ENCODE measurements at places on chromosomes 6 and 20. TPM values are rescaled to one million over a fixed set of nuclear protein-coding genes. Genes with fewer than 3 reads are reported as not detected.

DNA sequence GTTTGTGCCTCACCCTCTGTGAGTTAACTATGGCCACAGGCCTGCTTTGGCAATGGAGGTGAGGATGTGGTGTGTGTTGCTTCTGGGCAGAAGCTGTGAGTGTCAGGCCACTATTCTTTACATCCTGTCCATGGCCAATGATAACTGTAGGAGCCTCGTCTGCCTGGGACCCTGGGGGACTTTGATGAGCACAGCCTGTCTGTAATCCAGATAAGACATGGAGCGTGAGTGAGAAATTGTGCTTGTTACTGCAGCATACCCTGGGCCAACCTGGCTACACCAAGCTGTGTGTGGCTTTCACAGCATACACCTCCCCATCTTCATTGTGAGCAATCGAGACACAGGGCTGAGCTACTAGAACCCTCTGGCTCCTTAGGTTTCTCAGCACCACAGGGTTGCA, 150.4 kb downstream of the MYLK4 start:
- DNase-seq: no peak

DNA sequence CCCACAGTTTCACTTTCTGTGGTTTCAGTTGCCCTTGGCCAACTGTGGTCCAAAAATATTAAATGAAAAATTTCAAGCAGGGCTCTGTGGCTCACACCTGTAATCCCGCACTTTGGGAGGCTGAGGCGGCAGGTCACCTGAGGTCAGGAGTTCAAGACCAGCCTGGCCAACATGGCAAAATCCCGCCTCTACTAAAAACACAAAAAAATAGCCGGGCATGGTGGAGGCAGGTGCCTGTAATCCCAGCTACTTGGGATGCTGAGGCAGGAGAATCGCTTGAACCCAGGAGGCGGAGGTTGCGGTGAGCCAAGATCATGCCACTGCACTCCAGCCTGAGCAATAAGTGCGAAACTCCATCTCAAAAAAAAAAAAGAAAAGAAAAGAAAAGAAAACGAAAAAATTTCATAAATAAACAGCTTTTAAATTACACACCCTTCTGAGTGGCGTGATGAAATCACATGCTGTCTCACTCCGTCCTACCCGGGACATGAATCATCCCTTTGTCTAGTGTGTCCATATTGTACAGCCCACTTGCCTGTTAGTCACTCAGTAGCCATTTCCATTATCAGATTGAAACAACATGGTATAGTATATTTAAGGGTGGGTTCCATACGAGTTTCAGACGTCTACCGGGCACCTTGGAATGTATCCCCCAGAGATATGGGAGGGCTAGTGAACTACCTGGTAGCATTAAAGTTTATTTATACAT, 11.7 kb downstream of the PTPRK start:
- DNase-seq: no peak

DNA sequence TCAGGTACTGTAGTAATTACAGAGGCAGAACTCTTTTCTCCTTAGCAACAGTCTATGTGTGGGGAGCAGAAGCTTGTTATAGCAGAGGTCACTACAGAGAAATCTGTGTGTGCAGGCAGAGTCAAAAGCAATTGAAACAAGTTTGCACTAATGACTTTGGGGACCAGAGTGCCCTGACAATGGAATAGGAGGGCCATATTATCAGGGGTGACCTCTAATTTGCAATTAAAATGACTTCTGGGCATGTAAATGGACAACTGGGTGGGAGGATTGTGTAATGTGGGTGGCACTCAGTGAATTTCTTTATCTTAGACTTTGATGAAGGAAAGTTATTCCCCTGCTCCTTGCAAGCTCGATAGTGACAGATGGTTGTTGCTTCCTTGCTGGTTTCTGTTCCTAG, 127.2 kb downstream of the PLCB4 start:
- no peak for DNase-seq

The CYP24A1 gene
- 2.9 TPM for polyA plus RNA-seq

The OPRM1 gene
- polyA plus RNA-seq: 0.08 TPM

The EYA4 gene
- polyA plus RNA-seq: 15.3 TPM

DNA sequence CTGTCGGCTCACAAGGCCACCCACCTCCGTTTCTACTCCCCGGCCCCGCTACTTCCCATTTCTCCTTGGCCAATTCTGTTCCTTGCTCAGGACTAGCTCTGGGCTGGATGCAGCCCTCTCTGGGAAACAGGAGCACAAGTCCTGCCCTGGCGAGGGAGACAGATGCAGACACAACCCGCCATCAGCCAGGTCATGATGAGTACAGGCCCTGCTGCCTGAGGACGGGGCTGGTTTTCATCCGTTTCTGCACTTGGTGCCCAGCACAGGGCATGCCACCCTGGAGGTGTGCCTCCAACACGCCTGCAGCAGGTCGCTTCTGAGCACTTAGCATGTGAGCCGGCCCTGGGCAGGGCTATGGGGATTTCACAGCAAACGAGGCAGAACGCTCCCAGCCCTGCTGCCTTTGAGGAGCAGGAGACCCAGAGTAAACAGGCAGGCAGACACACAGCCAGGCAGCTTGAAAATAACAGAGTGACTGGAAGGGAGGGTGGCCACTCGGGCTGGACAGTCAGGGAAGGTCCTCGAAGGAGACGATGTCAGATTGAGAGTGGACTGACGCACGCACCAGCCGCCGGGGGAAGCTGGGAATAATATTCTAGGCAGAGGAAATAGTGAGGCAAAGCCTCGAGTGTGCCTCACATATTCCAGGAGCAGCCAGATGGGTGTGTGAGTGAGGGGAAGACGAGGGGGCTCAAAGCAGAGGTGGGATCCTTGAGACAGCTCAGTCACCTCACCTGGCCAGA, 21.2 kb upstream of the VSTM2L start:
- no peak for DNase-seq

- no peak for DNase-seq
Observed at GRCh38 chr6:40822619-40823018, 216.4 kb downstream of the UNC5CL start.

The ZNF334 gene
- 56.4 TPM for polyA plus RNA-seq

GRCh38 chr6:73377225-73377624, 7.5 kb upstream of the OOEP start:
- DNase-seq: no peak

DNA sequence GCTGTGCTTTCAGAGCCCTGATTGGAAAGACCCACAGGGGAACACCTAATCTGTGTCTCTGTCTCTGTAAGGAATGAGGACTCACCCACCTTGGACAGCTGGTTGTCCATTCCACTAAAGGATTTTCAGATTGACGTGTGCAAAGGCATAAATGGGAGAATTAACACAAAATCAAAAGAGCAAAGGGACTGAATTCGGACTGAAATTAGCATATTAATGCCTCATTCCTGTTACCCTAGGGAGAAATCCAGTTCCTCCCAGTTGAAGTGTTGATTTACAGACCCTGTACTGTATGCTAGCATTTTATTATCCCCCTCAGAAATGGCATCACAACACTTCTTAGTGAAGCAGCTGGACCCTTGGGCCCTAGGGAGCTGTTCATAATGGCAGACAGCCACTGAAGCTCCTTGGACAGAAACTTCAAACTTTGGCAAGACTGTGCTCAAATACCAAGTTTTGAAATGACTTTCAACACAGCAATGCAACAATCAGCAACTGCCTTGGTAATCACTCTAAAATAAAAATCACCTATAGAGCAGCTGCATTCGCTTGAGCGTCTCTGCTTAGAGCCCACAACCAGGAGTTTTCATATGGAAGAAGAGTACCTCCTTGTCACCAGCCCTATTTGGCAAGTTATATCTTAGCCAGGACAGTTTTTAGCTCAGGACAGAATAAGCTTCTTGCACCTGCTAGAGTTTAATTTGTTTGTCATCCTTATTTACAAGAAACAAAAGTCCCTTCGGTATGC, 118.1 kb downstream of the TRDN start:
- DNase-seq: no peak

The THBD gene
- 4.2 TPM for polyA plus RNA-seq

DNA sequence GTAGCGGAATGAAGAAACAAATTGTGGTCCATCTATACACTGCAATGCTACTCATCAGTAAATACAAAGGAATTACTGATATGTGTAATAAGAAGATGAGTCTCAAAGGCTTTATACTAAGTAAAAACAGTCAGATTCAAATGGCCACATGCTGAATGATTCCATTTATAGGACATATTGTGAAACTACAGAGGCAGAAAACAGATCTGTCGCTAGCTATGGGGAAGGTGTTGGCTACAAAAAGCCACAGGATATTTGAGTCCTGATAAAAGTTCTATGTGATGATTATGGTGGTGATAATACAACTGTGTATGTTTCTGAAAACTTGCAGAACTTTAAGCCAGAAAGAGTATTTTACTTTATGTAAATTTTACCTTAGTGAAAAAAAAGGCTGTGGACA, 313.2 kb downstream of the HDGFL1 start:
- DNase-seq: no peak

DNA sequence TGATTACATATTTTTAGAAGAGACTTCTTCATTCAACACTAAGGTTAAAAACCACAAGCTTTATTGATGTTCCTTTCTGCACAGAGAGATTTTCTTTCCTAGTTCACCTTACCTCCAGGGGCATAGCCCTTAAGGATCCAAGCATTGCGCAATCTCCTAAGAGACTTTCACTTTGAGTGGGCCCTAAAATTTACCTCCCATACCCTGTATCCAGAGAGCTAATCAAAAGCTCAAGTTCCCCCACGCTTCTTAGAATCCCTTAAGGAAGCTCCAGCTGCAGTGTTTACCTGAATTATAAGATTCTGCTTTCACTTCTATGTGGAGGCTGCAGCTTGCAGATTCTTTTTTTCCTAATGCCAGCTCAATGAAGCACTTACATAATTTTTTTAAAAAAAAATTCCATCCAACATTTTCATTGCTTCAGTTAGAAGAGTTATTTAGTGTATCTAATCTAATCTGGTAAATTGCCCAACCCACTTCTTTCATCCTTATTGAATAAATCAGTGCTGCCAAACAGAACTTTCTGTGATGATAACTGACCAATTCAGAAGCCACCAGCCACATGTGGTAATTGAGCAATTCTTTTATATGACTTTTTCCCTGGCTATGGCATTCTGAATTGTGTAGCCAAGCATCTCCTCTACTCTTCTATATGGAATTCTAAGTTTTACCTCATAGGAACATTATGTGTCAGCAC, 24.6 kb upstream of the SPTLC3 start:
- DNase-seq: no peak

Data from left kidney (tissue), 8 donors.